ENCODE measurements at places on chromosomes 6 and 20.

DNA sequence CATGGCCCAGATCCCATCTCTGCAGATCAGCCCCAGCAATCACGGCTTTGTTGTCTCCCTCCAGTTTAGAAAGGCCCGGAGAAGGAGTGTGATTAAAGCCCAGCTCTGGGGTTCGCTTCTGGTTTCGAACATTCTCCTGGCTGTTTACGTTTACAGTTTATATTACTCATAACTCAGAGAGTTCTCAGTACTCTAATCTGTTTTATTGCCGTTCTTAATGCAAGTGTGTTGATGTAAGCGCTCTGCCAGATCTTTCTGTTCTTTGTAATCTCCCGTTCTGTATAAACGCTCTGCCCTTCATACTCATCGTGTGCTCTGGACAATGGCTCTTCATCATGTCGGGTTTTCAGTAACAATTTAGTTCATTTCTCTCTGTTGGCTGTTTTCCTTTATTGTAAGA lies 118.0 kb upstream of the PRND start:
- no peak for DNase-seq
- no peak overlapping the region for H3K27ac ChIP-seq
- H3K4me1 ChIP-seq, result no peaks in the 10 kb centered on the region
- H3K36me3 ChIP-seq, result no peaks in the 10 kb centered on the region

GRCh38 chr20:25252230-25252651 lies 4.4 kb downstream of the PYGB start:
- H3K27me3 ChIP-seq, result no peaks in the 10 kb centered on the region
- peaks cover 37% of the 10 kb centered on the region for H3K4me1 ChIP-seq
- DNase-seq, result no peak
- no peak overlapping the region for H3K4me3 ChIP-seq
- no peaks in the 10 kb centered on the region for H3K36me3 ChIP-seq

- no peak overlapping the region for H3K4me3 ChIP-seq
- no peaks in the 10 kb centered on the region for H3K27me3 ChIP-seq
- H3K36me3 ChIP-seq, result no peaks in the 10 kb centered on the region
- H3K27ac ChIP-seq, result no peak overlapping the region
- DNase-seq, result no peak
Measured at GRCh38 chr6:128131566-128131965, 230.7 kb upstream of the THEMIS start.

DNA sequence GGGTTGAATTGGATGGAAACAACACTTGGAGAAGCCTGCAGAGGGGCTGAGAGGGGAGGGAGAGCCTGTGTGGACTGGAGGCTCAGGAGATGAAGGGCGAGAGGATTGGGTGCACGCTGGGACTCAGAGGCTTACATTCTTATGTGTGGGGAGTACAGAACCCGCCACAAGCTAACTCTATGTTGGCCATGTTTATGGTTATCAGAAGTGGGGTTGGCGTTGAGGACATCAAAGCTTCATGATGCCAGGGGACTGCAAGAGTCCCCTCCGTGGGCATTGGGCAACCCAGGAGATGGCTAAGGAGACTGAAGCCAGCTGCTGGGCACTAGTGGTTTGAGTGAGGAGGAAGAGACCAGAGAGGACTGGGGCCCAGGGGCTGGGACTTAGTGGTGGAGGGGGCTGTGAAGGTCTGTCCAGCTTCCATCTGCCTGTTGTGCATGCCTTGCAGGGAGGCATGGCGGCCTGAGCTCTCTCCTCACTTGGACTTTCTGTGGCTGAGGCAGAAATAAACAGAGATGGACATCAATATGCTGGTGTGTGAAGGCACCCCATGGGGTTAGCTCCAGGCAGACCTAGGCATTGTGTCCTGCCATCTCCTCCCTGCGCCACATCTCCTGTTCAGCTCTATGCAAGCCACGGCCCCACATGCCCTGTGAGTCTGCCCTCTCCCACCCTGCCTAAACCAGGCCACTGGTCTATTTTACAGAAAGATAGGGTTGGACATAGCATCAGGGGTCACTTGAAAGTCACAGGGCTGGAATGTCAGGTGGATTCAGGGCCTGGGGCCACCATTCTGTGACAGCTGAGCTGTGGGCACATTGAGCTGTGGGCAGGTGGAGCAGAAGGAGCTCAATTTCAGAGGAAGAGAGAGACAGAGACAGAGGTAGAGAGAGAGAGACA lies 61.6 kb downstream of the PHACTR3 start:
- H3K36me3 ChIP-seq, result no peaks in the 10 kb centered on the region
- H3K4me1 ChIP-seq, result no peaks in the 10 kb centered on the region
- no peak overlapping the region for H3K27ac ChIP-seq
- no peaks in the 10 kb centered on the region for H3K27me3 ChIP-seq
- no peak for DNase-seq
- no peak overlapping the region for H3K4me3 ChIP-seq

DNA sequence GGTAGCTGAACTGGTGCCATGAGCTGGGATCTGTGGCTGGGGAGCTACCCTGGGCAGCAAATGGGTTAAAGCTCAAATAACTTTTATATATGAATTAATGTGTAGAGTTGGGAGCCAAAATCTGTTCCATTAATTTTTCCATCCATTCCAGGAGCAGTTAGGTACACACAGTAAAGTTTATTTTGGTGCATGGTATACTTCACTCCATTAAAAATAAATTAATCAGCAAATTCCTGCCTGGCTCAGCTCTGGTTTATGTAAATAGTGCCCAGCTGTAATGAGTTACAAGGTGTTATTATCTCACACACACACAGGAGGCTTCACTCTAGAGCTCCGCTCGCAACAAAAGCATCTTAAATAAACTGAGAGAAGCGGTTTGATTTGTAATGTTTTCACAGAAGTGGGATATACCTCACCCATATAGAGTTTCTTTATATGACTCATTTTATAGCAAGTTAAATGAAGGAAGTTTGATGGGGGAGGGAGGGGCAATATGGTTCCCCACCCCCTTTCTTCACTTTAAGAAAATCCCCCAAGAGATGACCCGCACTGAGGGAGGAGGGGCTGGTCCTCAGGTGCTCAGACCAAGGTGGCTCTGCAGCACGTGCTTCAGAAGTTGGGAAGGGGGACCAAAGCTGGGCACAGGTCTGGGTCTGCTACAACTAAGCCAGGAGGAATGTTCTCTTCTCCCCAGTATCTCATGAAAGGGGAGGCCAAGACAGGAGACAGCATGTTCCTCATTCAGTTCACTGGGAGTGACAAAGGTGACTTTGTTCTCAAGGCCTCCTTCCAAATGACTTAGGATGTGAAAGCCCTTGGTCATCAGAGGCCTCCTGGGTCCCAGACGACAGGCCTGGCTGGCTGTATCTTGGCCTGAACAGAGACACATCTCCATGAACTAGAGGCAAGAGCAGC lies 10.5 kb upstream of the FAM83C start:
- no peak for DNase-seq
- no peak overlapping the region for H3K27ac ChIP-seq
- H3K4me1 ChIP-seq, result peaks cover 32% of the 10 kb centered on the region
- peaks cover 17% of the 10 kb centered on the region for H3K36me3 ChIP-seq

GRCh38 chr6:117919775-117920729 lies 13.0 kb downstream of the SLC35F1 start:
- H3K27ac ChIP-seq, result no peak overlapping the region
- DNase-seq, result peak; percentile 13
- no peaks in the 10 kb centered on the region for H3K36me3 ChIP-seq
- H3K4me1 ChIP-seq, result no peaks in the 10 kb centered on the region
- H3K4me3 ChIP-seq, result peak overlapping the region; percentile 50

DNA sequence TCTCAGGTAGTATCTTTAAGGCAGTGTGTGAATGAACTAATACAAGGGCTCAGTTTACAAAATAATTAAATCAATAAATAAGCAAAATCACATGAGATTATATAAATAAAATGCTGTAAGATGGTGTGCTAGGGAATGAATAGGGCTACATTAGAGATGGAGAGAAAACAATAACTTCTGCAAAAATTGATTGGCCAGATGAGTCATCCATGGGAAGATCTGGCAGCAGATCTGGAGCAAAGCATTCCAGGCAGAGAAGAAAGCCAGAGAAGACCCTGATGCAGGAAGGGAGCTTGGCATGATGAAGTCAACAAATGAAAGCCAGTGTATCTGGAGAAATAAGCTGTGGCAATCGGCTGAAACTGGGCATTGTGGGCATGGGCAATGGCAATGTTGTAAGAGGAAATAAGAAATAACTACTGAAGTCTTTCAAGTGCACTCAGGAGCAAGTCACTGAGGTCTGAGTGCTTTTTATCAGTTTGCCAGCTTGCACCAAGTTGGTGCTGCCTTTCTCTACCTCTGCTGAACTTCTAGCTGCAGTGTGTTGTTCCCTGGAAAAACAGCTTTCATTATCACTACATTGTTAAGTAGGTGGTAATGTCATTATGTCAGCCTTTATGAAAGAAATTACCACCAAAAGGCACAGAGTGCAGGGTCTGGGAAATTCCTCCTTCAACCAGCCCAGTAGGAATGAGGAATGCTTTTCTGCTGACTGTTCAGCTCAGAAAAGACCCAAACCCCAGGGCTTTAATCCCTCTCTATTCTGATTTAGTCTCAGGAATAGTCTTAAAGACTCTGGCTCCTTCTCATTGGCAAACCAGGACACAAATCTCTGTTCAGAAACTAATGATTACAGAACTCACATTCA lies 231.6 kb downstream of the HTR1B start:
- no peak for DNase-seq
- no peaks in the 10 kb centered on the region for H3K4me1 ChIP-seq
- H3K36me3 ChIP-seq, result no peaks in the 10 kb centered on the region
- H3K27ac ChIP-seq, result no peak overlapping the region

DNA sequence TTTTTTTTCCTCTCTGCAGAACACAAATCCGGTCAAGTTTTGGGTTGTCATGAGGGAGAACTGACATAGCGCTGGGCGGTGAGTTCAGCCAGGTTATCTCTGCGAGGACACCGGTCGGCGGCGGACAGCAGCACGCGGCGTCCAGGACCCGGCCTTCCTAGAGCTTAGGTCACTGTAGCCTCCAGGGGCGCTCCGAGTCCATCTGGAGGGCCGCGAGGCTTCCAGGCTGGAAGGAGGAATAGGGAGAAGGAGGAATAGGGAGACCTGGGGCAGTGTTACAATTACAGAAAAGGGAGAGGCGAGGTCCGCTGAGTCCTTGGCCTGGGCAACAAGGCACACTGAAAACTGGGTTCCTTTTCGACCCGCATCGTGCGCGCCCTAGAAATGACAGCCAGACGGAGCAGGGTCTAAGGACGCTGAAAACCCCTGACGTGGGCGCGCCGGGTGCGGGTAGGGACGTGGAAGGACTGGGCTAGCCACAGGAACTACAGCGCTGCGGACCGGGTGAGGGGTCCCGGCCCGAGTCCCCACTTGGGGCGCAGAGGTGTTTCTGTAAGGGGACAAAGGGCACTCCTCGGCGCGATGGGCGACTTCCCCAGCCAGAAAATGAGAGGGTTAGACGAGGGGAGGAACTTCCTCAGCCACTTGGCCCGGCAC lies 536 bp upstream of the FNDC1 start:
- no peaks in the 10 kb centered on the region for H3K4me1 ChIP-seq
- DNase-seq, result peak; percentile 50
- no peak overlapping the region for H3K27ac ChIP-seq
- H3K27me3 ChIP-seq, result peaks cover 56% of the 10 kb centered on the region
- H3K4me3 ChIP-seq, result peak overlapping the region; percentile 43

Measured in psoas muscle (tissue), 8 donors.